AML-193 (cell line): ENCODE measurements at places on chromosomes 6 and 20.
A peak's percentile ranks its signal among the peaks of the same experiment; 100 is the strongest.

DNA sequence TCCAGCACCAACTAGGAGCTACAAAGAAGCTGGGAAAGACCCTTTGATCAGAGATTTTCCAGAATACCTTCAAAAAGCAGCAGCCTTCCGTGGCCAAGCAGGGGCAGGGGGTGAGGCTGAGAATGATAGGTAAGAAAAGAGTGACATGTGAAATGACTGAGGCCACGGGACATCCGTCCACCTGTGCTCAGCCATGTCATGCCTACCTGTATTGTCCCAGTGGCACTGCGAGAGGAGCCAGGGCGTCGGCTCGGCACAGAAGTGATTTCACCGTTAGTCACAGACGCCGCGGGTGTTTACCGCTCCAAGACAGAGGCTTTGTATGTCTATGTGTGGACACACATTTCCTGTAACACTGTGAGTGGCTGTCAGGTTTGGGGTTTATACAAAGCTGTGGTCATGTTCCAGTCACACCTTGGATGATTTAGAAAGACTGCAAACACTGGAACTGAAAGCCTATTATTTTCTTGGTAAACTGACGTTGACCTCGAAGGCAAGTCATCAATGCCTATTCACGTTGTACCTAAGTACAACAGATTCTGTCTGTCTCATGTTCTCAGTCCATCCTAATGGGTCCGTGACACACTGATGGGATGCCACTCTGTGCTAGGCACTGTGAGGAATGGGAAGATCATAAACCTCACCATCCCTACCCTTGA lies 32.1 kb upstream of the JAG1 start:
- DNase-seq = no peak

GRCh38 chr6:68635412-68635705 lies 277 bp downstream of the ADGRB3 start:
- DNase-seq = no peak

GRCh38 chr20:9550871-9551270 lies 36.5 kb downstream of the LAMP5 start:
- DNase-seq = no peak

- DNase-seq = no peak
These were observed 209.9 kb downstream of the ALDH8A1 start for GRCh38 chr6:134740027-134740373.

DNA sequence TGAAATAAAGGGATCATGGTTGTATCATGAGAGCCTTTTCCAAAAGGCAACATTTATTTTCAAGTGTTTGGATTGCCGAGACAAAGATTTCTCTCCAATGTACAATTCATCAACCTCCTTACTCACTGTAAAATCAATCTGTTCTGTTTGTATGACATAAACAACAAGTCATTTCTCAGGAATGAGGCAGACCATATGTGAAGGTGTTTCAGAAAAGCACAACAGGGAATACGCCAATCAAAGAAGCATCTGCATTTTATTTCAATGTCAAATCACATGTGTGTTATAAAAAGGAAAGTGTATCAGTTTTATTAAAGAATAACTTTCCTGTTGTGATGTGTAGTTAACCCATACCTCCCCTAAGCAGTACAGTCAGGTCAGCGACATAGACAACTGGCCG lies 653.7 kb downstream of the TFAP2A start:
- DNase-seq = no peak

DNA sequence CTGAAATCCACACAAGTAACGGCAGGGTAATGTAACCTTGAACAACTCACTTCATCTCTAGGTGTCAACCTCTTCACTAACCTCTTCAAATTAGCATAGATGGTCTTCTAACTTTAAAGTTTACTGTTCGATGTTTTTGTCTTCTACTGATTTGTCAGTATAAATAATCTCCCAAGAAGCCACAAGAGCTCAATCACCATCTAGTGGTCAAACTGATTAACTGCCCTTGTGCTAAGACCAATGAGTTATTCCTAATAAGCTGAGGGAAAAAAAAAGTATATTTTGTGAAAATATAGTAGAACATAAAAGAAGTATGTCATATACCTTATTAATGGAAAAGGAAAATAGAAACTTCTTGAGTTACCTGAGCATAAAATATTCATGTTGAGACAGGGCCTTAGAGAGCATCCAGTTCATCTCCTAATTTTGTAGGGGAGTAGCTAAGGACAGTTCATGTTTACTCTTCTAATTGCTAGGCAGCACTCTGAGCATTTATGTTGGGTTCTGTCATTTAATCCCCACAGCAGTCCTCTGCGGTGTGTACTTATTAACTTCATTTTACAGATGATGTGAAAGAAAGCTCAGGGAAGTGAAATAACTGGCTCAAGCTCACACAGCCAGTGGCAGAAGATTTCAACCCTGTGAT lies 317.1 kb downstream of the ESR1 start:
- peak; percentile 78 for DNase-seq

DNA sequence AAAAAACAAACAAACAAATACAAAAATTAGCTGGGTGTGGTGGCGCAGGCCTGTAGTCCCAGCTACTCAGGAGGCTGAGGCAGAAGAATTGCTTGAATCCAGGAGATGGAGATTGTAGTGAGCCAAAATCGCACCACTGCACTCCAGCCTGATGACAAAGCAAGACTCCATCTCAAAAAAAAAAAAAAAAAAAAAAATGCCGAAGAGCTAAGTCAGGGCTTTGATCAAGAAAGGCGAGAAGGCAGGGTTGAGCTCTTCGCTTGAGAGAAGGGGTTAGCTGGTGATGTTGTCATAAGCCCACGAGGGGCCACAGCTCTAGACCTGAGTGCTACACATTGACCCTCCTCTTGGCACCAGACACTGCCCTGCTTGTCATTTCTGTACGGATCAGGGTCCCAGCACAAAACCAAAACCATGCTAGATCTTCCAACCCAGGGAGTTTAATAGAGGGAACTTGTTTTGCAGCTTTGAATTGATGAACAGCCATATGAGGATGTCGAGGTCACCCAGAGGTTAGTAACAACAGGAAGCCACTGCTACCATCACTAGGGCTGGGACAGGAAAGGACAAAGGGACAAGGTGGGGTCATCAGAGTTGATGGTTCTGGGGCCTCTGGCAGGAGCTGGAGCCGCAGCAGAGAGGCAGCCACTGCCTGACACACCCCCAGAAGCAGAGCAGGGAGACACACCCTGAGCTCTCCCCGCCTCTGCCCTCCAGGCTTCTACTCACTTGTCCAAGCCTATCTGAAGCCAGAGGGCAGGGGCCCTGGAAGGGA lies 122.7 kb downstream of the SNX5 start:
- DNase-seq = no peak

DNA sequence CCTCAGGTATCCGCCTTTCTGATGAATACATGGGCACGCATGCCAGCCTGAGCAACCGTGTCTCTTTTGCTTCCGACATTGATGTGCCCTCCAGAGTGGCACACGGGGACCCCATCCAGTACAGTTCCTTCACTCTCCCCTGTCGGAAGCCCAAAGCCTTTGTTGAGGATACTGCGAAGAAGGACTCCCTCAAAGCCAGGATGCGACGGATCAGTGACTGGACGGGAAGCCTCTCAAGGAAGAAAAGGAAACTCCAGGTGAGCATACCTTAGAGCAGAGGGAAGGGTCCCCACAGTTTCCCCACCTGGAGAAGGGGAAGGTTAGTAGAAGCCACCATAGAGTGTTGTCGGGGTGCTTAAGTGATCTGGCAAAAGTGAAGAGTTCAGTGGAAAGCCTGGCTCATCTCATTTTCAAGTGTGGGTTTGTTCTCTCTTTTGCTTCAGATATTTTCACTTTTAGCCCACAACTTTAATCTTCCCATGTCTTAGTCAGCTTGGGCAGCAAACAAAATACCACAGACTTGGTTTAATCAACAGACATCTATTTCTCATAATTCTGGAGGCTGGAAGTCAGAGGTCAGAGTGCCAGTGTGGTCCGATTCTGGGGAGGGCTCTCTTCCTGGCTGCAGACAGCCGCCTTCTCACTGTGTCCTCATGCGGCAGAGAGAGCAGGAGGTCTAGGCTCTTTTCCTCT lies 133.5 kb upstream of the CLDN20 start:
- no peak for DNase-seq

DNA sequence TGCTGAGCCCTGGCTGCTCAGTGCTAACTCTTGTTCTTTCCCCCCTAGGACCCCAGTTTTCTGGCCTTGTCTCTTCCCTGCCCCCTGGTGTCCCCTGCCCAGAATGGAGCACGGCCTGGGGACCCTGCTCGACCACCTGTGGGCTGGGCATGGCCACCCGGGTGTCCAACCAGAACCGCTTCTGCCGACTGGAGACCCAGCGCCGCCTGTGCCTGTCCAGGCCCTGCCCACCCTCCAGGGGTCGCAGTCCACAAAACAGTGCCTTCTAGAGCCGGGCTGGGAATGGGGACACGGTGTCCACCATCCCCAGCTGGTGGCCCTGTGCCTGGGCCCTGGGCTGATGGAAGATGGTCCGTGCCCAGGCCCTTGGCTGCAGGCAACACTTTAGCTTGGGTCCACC lies 11.9 kb downstream of the CCN5 start:
- no peak for DNase-seq

- DNase-seq = no peak
These were observed 1.7 kb downstream of the BTN3A3 start for GRCh38 chr6:26441977-26442376.

DNA sequence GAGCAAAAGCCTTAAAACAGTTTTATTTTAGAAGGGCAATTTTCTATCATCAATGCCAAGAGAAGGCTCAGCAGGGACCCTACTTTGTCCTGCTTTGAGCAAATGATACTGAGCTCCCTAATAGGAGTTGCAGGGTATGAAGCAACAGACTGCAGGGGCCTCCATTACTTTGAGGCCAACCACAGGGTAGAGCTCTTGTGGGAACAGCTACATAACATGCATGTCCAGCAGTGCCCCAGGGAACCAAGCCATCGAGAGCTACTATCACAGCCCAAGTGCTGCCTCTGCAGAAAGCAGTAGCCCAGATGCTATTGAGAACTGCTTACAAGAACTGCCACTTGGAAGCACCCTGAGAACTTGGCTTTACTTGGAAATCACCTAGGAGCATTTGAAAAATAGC lies 222.1 kb downstream of the LAMA2 start:
- no peak for DNase-seq

DNA sequence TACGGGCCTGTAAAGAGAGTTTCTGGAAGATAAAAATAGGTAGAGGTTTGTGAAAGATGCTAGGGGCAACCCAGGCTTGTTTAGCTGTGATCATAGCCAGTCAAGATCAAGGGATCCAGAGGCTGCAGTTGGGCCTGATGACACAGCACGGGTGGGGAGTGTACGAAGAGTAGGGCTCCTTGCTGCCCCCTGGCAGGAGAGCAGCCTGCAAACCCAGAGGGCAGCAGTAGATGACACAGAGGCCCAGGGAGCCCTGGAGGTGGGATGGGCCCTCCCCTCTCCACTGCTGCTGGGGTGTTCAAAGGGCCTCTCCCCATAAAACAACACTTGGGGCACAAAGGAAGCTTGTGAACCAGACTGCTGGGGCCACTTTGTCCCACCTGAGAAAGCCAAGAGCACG lies 47.2 kb downstream of the VEGFA start:
- peak; percentile 75 for DNase-seq

GRCh38 chr6:121338956-121339355 lies 4.7 kb upstream of the TBC1D32 start:
- DNase-seq = no peak

DNA sequence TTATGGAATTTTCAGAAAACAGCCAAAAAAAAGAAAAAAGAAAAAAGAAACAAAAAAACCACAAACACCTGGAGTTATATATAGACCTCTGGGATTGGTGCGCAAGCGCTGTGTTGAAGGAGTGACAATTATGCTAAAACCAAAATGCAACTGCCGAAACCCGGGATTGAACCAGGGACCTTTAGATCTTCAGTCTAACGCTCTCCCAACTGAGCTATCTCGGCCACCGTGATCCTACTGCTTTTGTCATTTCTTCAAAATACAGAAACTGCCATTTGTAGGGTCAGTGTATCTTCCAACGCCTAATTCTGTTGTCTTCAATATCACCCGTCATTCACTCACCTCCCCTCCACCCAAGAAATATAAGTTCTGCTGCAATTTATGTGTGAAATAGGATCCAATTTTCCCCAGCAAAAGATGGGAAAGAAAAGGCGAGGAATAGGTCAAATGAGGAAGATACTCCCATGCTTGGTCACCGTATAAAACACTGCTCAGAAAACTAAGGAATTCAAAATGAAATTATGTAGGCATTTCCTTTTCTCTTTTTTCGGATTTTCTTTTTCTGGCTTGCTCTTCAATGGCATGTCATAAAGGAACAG lies 116.0 kb downstream of the TRIM27 start:
- peak; percentile 56 for DNase-seq

GRCh38 chr20:51496964-51497363 lies 45.6 kb downstream of the NFATC2 start:
- no peak for DNase-seq

DNA sequence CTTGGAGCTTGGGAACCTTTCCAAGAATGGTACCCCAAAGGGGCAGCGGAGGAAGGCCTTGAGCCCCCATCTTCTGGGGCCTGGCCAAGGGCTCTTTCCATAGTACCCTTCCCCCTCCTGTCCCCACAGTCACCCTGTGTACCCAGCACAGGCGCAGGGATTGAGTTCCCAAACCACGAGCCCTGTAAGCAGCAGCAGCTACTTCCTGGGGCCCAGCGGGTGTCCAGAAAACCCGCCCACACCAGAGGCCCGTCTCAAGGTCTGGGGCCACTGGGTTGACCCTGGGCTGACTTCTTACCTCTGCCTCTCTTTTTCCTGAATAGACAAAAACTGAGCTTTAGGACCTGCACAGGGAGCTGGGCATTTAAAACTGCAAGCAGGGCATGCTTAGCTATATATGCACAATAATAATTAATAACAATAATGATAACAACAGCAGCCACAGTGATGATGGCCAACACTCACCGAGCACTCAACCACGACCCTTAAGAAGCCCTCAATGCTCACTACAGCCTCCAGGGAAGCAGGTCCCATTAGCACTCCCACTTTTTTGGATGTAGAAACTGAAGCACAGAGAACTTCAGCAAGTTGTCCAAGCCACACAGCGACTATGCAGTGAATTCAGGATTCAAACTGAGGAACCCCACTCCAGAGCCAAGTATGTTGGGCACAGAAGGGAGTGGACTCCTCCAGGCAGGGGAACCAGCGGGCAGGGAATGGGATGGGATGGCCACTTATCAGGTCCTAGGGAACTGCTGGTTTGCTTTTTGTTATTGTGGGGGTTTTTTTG lies 14.5 kb downstream of the NOL4L start:
- no peak for DNase-seq

- no peak for DNase-seq
These were observed 1288.4 kb downstream of the EPHA7 start for GRCh38 chr6:92130944-92131343.

DNA sequence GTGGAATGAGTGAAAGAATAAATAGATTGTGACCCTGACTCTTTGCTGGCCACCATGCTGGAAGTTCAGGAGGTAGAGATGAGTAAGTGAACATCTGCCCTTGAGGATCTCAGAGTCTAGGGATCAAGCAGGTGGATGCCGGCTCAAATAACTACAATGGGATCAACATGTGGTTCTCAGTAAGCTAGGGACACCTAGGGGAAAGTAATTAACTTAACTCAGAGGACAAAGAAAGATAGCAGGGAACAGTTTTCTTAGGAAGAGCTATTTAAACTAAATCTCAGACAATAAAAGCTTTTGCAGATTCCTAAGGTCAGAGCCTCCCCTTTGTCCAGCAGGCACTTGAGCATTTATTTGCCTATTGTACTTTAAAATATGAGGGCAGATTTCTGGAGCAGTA lies 29.1 kb downstream of the SLC13A3 start:
- no peak for DNase-seq

- peak; percentile 45 for DNase-seq
These were observed 1.1 kb upstream of the JARID2 start for GRCh38 chr6:15244620-15245360.

- no peak for DNase-seq
These were observed 10.5 kb downstream of the PTGIS start for GRCh38 chr20:49557449-49557848.
